Activated CD4-positive, alpha-beta T cell treated with anti-CD3 and anti-CD28 coated beads, Interleukin-2, amount 10 ng/mL, durations not matched to agents 24 days and 14 days (primary cell): ENCODE measurements at places on chromosomes 1 and 21. TPM values are rescaled to one million over a fixed set of nuclear protein-coding genes. Genes with fewer than 3 reads are reported as not detected.

IGFN1 gene
- total RNA-seq, result not detected in 2 replicates

OR2M3 gene
- total RNA-seq, result not detected in 2 replicates

IGSF9 gene
- total RNA-seq, result not detected in 2 replicates

S100A5 gene
- 2.3 and 2.6 TPM in 2 replicates for total RNA-seq

DYRK3 gene
- 16.5 and 16.9 TPM in 2 replicates for total RNA-seq

ALX3 gene
- total RNA-seq, result not detected in 2 replicates

NCMAP gene
- total RNA-seq, result not detected in 2 replicates

RGS8 gene
- total RNA-seq, result not detected in 2 replicates

MCM3AP gene
- total RNA-seq, result 129 and 138 TPM in 2 replicates

TCEA3 gene
- total RNA-seq, result 6.7 and 7.8 TPM in 2 replicates

S100A12 gene
- total RNA-seq, result not detected in 2 replicates

BATF3 gene
- 100.0 and 100 TPM in 2 replicates for total RNA-seq

ADAMTS4 gene
- 0.33 and 0.66 TPM in 2 replicates for total RNA-seq

PRAMEF10 gene
- total RNA-seq, result not detected in 2 replicates

TRIM58 gene
- 0.23 and 0.24 TPM in 2 replicates for total RNA-seq

TEDDM1 gene
- not detected in 2 replicates for total RNA-seq

SLC30A2 gene
- not detected in 2 replicates for total RNA-seq
